ENCODE measurements at places on chromosomes 4 and X. TPM values are rescaled to one million over a fixed set of nuclear protein-coding genes. Genes with fewer than 3 reads are reported as not detected.

The FAM9C gene
- not detected for polyA plus RNA-seq

DNA sequence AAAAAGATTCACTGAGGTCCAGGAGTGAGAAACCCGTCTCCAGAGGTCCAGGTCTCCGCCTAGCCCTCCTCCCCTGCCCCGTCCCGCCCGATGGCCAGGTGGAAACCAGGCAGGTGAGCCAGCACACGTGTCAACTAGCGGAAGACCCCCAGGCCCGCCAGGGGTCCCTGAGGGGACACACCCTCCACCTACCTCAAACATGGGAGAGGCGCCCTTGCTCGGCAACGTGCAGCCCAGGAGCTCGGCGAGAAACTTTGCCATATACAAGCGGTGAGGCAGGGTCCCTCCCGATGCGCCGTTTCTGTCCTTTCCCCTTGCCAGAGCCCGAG is 330.0 kb downstream of the HNRNPD start:
- H3K27me3 ChIP-seq, result peaks cover 18% of the 10 kb centered on the region
- no peaks in the 10 kb centered on the region for H3K4me1 ChIP-seq
- H3K36me3 ChIP-seq, result no peaks in the 10 kb centered on the region
- no peak overlapping the region for H3K4me3 ChIP-seq
- DNase-seq, result no peak

GRCh38 chr4:85831647-85832046 is 356.7 kb downstream of the ARHGAP24 start:
- H3K36me3 ChIP-seq, result no peaks in the 10 kb centered on the region
- H3K27ac ChIP-seq, result no peak overlapping the region

DNA sequence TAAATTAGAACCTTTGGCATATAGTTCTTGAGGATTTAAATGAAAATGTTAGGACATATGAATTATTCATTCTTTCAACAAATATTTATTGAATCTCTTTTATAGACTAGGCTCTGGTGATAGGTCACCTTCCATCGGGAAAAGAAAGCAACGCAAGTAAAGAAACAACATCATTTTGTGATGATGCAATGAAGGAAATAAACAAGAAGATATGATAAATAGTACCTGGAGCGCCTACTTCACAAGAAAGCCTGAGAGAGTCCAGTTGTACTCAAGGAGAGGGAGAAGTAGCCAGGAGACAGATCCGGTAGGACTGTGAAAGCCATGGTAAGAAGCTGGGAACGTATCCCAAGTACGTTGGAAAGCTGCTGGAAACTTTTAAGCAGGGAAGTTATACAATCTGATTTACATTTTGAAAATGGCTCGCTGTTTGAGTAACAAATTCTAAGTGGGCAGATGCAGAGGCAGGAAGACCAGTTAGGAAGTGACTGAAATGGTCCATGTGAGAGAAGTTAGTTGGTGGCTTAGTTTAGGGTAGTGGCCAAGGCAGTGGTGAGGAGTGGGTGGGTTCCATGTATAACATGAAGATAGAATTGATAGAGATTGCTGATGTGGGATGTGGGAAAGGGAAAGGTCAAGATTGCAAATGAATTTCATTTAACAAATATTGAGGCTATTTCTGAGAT is 17.7 kb upstream of the CPE start:
- H3K4me3 ChIP-seq, result no peak overlapping the region
- no peak for DNase-seq
- H3K36me3 ChIP-seq, result no peaks in the 10 kb centered on the region

The SLC34A2 gene
- polyA plus RNA-seq, result not detected

The MANBA gene
- 5.6 TPM for polyA plus RNA-seq

DNA sequence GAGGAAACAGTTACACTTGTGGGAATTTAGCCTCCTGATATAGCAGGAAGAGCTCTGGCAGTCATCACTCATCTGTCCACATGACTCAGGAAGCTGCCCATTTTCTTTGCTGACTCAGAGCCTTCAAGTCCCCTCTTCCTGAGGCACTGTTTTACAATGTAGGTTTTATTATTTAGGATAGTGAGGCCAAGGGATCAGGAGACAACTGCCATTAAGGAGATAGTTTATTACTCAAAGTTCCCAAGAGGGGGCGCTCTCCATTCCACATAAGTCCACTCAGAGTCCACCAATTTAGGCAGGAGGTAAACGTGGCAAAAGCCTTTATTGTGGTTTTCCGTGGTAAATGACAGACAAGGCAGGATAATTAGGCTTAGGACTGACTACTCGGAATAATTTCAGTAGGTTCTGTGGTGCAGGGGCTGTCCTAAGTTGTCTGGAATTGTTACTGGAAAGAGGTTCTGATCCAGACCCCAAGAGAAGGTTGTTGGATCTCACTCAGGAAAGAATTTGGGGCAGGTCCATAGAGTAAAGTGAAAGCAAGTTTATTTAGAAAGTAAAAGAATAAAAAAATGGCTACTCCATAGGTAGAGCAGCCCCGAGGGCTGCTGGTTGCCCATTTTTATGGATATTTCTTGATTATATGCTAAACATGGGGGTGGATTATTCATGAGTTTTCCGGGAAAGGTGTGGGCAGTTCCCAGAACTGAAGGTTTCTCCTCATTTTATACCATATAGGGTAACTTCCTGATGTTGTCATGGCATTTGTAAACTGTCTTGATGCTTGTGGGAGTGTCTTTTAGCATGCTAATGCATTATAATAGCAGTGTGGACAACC is 96.0 kb upstream of the RAB40AL start:
- peak; percentile 66 for DNase-seq
- peaks cover 16% of the 10 kb centered on the region for H3K4me1 ChIP-seq

The LUZP4 gene
- polyA plus RNA-seq, result not detected

The LNX1 gene
- 0.72 TPM for polyA plus RNA-seq

- H3K27ac ChIP-seq, result no peak overlapping the region
- no peaks in the 10 kb centered on the region for H3K4me1 ChIP-seq
- H3K4me3 ChIP-seq, result no peak overlapping the region
Measured at GRCh38 chr4:17561195-17561909, 15.6 kb upstream of the LAP3 start.

GRCh38 chrX:7841084-7841805 is 1.7 kb upstream of the VCX start:
- H3K27ac ChIP-seq, result no peak overlapping the region
- H3K27me3 ChIP-seq, result no peaks in the 10 kb centered on the region
- DNase-seq, result no peak
- no peak overlapping the region for H3K4me3 ChIP-seq
- no peaks in the 10 kb centered on the region for H3K4me1 ChIP-seq

- no peak within 1 kb of the TSS for H3K27ac ChIP-seq
- peaks cover 13% of the 10 kb centered on the region for H3K4me1 ChIP-seq
- peak; percentile 66 for DNase-seq
- H3K36me3 ChIP-seq, result no peaks in the 10 kb centered on the region
- peaks cover 2% of the 10 kb centered on the region for H3K27me3 ChIP-seq
- peak within 1 kb of the TSS; percentile 63 for H3K4me3 ChIP-seq
Measured at GRCh38 chr4:90127223-90127705, at the start of gene CCSER1. Gene CCSER1 (plus strand): TSS chr4:90127394.

The RAB41 gene
- not detected for polyA plus RNA-seq

DNA sequence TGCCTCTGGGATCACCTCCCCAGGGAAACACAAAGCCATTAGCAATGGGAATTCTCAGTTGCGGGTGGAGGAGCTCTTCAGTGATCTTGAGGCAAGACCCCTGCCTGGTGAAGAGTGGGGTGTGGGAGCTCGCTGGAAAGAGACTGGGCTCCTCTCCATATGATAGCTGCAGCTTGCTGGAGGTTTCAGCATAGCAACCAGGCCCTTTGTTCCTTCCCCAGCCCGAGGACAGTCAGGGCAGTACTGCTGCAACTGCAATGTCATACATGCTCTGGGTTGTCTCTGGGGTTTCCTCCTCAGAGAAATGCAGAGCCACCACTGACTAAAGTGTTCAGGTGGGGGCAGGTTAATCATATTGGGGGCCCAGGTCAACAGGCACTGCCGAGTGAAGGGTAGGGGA is 81.3 kb downstream of the ARHGAP24 start:
- H3K27me3 ChIP-seq, result no peaks in the 10 kb centered on the region
- H3K4me3 ChIP-seq, result no peak overlapping the region
- no peak for DNase-seq
- H3K27ac ChIP-seq, result no peak overlapping the region

DNA sequence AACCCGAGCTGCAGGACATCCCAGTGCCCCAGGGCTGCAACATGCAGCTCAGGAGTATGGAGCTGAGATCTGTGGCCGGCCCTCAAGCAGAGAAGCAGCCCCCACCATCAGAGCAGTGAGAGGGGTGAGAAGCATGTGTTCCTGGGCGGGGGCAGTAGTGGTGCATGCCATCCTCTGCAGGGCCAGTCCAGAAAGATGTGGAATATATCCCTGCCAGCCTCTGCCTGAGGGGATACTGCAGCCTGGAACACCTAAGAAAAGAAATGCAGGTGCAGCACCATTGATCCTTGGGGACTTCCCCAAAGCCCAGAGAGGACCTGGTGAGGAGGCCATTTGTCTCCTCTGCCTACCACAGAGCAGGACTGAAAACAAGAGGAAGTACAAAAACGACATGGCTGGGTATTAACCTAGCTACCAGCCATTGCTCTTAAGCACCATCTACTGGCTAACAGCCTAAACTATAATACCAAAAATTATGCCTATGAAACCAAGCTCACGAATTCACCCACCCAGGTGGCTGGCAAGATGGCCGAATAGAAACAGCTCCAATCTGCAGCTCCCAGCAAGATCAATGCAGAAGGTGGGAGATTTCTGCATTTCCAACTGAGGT is 158.8 kb downstream of the ADGRA3 start:
- H3K4me1 ChIP-seq, result no peaks in the 10 kb centered on the region
- DNase-seq, result peak; percentile 4
- H3K4me3 ChIP-seq, result no peak overlapping the region
- no peak overlapping the region for H3K27ac ChIP-seq
- H3K36me3 ChIP-seq, result no peaks in the 10 kb centered on the region

DNA sequence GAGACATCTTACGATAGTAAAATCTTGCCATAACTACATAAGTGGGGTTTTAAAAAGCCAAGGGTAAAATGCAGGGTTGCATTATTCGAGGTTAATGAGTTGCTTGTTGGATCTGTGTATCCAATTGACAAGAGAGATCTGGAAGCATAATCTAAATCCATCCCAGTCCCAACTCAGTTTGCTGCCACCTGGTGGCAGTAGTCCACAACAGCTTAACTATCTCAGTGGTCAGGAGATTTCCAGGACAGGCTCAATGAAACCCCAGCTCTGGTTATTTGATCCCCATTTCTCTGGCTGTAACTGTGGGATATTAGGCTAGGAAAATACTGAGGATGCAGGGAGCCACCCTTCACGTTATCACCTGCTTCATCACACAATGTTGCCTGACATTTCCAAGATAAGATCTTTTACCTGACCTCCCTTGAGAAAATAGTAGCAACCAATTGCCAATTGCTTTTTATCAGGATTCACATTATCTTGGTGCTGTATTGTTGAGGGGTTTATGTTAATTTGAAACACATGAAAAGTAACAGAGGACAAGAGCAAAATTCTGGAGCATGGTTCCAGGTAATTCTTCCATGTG is 88.2 kb upstream of the TNIP3 start:
- H3K36me3 ChIP-seq, result no peaks in the 10 kb centered on the region
- peak; percentile 65 for DNase-seq
- no peak overlapping the region for H3K4me3 ChIP-seq
- H3K4me1 ChIP-seq, result peaks cover 2% of the 10 kb centered on the region

DNA sequence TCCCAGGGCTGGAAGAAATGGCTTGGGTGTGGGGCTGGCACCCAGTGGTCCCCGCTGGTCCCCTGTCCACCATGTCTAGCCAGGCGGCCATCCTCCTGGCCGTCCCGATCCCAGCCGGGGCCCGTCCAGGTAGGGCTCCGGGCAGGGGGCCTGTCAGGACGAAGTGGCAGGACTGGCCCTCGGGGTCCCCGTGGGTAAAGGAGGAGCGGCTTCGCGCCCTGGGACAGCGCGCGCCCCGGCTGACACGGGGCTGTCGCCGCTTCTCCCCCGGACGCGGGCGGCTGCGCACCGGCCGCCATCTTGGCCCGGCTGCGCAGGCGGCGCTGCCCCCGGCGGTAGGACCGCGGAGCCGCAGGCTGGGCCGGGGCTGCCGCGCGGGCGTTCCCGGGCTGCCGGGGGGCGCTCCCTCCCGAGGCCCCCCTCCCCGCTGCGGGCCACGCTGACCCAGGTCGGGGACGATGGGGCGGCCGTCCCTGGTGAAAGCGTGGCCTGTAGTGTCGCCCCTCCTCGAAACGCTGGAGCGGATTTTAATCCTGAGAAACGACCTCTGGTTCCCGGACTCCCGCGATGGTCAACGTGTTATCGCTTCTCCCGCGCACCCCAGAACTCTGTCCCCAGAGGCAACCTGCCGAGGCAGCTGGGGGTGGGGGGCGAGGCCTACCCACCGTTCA is 60.4 kb upstream of the BCOR start:
- DNase-seq, result no peak
- no peaks in the 10 kb centered on the region for H3K27me3 ChIP-seq
- no peaks in the 10 kb centered on the region for H3K36me3 ChIP-seq
- peak overlapping the region; percentile 24 for H3K27ac ChIP-seq

DNA sequence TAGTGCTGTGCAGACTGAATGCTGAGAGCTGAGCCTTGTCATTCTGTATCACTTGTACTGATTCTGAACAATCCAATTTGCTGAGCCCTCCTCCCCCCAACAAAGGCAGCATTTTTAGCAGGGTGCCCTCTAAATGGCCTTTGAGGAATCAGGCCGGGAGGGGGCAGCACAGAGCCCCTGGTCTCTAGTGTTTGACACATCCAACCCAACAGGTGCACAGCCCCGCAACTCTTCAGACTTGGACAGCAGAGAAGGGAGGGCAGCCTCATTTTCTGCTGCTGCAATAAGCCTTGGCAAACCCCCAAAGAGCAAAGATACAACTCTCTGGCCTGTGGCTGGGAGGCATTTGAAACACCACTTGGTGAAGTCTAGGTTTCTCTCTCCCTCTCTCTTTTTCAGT is 3.4 kb downstream of the ATP1B4 start:
- no peaks in the 10 kb centered on the region for H3K36me3 ChIP-seq
- no peak overlapping the region for H3K27ac ChIP-seq
- H3K4me3 ChIP-seq, result no peak overlapping the region
- H3K27me3 ChIP-seq, result no peaks in the 10 kb centered on the region

- no peaks in the 10 kb centered on the region for H3K27me3 ChIP-seq
- no peak overlapping the region for H3K4me3 ChIP-seq
- H3K4me1 ChIP-seq, result peaks cover 95% of the 10 kb centered on the region
Measured at GRCh38 chr4:77009511-77010115, 60.1 kb downstream of the SEPTIN11 start.

DNA sequence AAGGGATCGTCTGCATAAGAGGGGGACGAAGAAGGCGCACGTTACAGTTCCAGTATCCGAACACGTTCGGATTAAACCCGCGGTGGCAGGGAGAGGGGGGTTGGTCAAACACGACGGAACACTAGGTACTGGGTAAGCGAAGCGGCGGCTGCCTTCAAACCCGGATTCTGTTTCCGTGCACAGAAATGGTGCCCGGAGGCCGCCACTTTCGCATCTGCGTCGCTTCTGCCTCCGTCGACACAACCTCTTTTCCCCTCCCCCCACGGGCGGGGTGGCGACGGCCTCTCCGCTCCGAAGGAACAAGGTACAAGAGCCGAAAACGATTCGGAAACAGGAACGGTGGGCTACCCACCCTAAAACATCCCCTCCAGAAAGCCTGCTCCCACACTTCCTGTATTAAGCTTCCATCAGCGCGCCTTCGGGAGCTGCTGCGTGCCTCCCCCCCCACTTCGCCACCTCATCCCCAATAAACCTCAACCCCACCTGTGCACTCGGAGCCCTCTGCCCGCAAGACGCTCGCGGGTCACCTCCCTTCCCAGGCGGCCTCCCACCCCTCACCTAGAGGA is 667 bp downstream of the G3BP2 start:
- H3K4me1 ChIP-seq, result peaks cover 25% of the 10 kb centered on the region
- no peaks in the 10 kb centered on the region for H3K36me3 ChIP-seq
- peak; percentile 58 for DNase-seq
- peak overlapping the region; percentile 84 for H3K4me3 ChIP-seq

The TBX22 gene
- not detected for polyA plus RNA-seq

- no peaks in the 10 kb centered on the region for H3K27me3 ChIP-seq
- H3K4me1 ChIP-seq, result no peaks in the 10 kb centered on the region
- H3K36me3 ChIP-seq, result no peaks in the 10 kb centered on the region
- no peak overlapping the region for H3K4me3 ChIP-seq
- H3K27ac ChIP-seq, result no peak overlapping the region
Measured at GRCh38 chrX:119101168-119101567, 26.4 kb downstream of the KIAA1210 start.
